ENCODE measurements at places on chromosomes 16 and 17.

DNA sequence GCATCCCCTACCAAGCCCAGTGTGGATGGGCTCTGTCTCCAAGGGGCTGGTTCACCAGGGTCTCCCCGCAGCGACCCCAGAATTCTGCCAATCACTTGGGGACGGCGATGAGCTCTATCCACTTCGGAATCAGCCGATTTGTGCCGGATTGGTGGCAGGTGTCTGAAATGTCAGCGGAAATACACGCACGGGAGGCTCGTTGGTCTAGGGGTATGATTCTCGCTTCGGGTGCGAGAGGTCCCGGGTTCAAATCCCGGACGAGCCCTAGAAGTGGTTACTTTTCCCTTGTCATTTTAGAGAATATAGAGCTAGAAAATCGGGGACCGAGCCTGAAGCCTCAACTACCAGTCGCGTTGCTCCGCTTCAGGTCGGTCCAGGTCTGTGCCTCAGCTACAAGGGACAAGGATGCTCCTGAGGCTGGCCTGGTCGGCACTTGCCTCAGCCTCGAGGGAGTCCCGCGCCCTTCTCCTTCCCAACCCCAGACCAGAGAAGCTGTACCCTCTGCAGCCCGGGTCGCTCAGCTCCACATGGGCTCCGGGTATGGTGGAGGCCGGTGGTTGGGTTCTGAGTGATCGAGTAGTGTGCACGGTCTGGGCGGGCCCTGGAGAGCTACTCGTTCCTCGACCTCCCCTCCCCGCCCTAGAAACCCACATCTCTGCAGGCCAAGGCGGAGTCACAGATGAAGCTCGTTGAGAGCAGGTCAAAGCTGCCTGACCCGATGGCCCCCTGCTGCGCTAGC lies 16.0 kb upstream of the OR1F1 start:
- peak; percentile 87 for DNase-seq

- DNase-seq: no peak
These were observed 3.7 kb downstream of the CRISPLD2 start for GRCh38 chr16:84823484-84823883.

DNA sequence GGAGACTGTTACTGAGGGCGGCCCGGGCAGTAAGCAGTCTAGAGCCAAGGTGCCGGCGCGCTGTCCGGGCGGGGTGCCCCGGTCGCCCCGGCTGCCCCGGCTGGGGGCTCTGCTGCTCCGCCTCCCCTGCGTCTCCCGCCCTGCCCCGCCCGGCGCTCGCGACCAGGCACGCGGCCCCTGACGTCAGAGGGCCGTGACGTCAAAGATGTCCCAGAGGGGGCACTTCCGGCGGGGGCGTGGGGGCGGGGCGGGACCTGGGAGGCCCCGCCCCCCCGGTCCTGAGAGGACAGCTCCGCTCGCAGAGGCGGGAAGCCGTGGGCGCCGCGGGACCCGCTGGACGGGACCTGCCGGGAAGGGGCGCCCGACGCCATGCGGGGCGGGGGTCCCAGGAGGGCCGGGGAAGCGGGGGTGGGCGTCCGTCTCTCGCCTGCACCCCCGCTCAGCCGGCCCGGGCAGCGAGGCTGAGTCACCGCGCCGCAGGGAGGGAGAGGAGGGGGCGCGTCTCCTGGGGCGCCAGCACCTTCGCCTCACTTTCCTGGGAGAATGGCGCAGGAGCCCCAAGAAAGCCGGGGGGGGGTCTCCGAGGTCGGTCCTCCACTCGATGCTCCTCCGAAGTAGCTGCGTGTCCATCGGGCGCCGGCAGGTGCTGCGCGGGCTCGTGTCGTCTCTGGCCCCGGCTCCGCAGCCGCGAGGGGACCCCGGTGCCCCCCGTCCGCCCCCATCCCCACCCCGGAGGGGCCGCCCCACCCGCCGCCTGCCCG lies 4.4 kb upstream of the HIC1 start:
- peak; percentile 62 for DNase-seq

GRCh38 chr17:69884356-69884755 lies 190.7 kb upstream of the KCNJ16 start:
- DNase-seq: no peak

- no peak for DNase-seq
These were observed 226.8 kb downstream of the CPPED1 start for GRCh38 chr16:12576878-12577277.

Measured in RPMI8226 (cell line).